ENCODE measurements at places on chromosomes 2 and 18. TPM values are rescaled to one million over a fixed set of nuclear protein-coding genes. Genes with fewer than 3 reads are reported as not detected.
A peak's percentile ranks its signal among the peaks of the same experiment; 100 is the strongest.

Gene GPBAR1
- 1.4 TPM for total RNA-seq

Gene KCNJ3
- not detected for total RNA-seq

Gene TGFA
- total RNA-seq, result 0.69 TPM

Gene MAPRE3
- total RNA-seq, result 4.2 TPM

- peak; percentile 98 for ATAC-seq
Measured at GRCh38 chr2:33069894-33070651, 123.3 kb downstream of the LTBP1 start.

GRCh38 chr2:170571612-170572011 lies 143.5 kb upstream of the SP5 start:
- no peak for ATAC-seq

- ATAC-seq, result no peak
Measured at GRCh38 chr2:239748811-239749210, 276.3 kb downstream of the NDUFA10 start.

GRCh38 chr2:191320881-191321280 lies 75.7 kb downstream of the MYO1B start:
- ATAC-seq, result no peak

- no peak for ATAC-seq
Measured at GRCh38 chr2:211344289-211344688, 787.9 kb downstream of the CPS1 start.

GRCh38 chr18:452816-453215 lies 47.7 kb downstream of the COLEC12 start:
- ATAC-seq, result no peak

- no peak for ATAC-seq
Measured at GRCh38 chr2:19667085-19667484, 234.7 kb downstream of the TTC32 start.

GRCh38 chr2:54677476-54678265 lies 45.8 kb upstream of the EML6 start:
- ATAC-seq, result no peak

- ATAC-seq, result no peak
Measured at GRCh38 chr18:26185267-26185666, 41.0 kb upstream of the TAF4B start.
